ENCODE measurements at places on chromosomes 7 and 10.

DNA sequence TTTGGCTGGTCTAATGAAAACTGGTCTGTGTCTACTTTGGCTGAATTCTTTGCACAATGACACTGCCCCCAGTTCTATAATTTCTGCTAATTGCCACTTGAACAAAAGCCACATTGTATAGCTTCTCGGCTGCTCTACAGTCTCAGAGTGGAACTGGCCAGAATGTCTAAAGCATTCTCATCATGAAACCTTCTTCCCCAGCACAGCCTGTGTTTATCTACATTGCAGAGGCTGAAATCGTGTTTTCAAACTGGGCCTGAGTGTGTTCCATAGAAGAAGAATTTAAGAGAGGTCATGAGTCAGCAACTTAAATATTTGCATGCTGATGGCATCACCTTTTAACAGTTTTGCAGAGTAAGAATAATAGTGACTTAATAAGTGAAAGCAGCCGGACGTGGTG lies 177.2 kb downstream of the BUB3 start:
- peak; percentile 27 for DNase-seq

DNA sequence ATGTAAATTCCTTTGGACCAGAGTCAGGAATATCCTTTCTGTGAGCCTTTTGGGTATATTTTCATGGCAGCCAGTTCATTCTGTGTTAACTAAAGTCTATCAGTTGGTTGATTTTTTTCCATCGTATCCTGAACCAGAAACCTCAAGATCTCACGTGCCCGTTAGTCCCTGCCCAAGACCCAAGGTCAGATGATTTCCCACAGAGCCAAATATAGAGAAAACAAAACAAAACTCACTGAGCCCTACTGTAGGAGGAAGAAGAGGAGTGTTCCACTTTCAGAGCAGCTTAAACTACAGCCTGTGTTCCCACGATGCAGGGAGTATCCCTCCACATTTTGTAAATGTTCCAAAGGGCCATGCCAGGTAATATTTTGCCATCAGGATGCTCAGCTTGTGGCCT lies 96.0 kb upstream of the ADO start:
- DNase-seq = no peak

- no peak for DNase-seq
Observed at GRCh38 chr10:77240706-77241349, 396.8 kb downstream of the KCNMA1 start.

GRCh38 chr7:86152926-86153325 lies 490.8 kb upstream of the GRM3 start:
- DNase-seq = no peak

DNA sequence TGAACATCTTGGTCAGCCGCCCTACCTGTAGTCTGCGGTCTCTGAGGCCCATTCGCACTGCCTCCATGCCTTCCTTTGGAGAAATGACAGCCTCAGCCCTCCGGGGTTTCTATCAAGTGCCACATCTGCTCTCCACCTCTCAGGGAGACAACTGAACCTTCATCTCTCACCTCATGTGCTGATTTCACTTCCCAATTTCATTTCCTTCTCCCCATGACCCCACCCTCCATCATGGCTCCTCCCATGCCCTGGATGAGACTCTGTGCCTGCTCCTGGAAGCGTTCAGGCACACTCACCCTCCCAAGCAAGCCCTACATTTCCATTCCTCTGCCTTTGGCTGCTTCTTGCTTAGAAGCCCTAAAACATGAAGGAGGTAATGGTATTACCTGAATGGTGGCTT lies 7.8 kb upstream of the SCD start:
- no peak for DNase-seq

DNA sequence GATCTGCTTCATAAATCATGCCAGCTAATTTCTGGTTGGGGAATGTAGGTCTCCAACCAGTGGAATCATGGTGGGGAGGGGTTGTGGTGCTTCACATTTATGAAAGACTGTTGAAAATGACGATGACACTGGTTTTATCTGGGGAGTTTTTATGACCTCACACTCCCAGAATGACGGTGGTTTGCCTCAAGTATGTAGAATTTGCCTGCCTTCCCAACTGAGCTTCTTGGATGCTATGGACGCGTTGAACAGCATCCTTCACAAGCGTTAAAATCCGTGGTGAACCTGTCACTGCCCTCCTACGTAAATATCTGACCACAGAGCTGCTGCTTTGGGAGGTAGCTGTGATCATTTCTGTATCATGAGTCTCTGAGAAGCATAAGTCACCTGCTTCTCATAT lies 3.3 kb downstream of the INSYN2A start:
- DNase-seq = peak; percentile 46

GRCh38 chr10:18650404-18650997 lies 886 bp downstream of the NSUN6 start:
- DNase-seq = no peak

DNA sequence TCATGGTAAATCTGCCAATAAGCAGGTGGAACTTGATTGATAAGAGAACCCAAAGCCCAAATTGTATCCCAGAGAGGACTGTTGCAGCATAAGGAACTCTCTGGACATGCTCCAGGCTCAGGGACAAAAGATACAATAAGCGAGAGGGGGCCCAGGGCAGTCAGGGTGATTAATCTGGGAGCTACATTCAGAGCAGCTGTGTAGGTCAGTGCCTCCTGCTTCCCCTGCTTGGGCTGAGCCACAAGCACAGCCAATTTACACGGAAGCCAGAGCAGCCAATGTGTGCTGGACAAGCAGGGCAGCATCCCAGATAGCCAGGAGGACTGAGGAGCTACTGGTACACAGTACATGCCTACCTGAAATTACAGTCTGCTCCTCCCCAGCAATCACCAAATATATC lies 24.2 kb downstream of the MYPN start:
- peak; percentile 80 for DNase-seq

DNA sequence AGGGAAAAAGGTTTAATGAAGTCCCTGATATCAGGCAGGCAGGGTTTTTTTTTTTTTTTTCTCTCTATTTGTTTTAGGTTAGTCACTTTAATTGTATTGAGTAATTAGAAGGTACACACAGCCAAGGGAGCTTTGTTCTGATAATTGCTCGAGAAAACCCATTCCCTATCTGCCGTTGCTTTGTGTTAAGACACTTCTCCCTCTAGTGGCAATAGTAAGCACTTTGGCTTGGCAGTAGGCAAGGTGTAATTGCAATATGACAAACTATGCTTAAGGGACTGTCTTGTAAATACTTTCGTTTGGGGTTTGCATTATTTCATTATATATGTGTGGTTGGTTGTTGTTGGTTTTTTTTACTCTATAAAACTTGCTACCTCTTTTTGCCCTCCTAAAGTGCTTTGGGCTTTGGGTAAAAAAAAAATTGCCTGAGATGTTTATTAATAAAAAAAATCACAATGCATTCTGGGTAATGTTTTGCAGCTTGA lies 113.4 kb downstream of the BTRC start:
- peak; percentile 74 for DNase-seq

DNA sequence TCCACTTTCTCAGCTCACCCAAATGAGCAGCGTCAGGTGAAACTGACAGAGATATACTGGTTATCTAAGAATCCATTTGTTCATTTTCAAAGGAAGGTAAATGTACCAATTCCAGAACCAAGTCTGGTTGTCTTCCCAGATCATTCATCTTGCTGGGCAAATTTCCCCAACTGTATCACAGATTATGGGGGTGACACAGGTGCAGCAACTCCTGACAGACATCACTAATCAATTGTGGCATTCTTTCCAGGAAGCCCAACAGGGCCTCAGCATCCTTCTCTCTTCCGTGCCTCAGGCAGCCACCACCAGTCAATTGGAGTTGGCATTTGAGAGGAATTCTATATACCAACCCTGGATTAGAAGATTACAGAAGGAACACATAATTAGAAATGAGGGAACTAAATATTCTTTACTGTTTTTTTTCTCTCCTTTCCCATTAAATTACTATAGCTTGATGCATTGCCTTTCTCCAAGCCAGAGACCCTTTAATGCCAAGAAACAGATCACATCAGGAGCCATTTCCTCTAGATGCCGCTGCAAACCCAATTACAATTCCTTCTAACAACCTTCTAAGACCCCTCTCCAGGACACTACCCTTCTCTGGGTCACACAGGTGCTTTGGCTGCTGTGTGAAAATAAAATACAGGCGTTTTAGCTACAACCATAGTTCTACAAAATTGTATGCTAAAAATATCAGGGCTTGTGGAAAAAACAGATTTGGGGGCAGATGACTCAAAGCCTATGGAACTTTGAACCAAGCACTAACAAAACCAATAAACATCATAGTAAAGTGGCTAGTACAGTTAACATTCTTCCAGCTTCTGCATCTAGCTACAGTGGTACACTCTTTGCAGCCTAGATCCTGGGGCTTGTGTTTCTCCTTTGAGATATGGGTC lies 291.6 kb downstream of the RNLS start:
- DNase-seq = no peak

- DNase-seq = no peak
Observed at GRCh38 chr10:71294856-71295255, 24.2 kb upstream of the SLC29A3 start.

GRCh38 chr10:62528441-62528840 lies 154.3 kb downstream of the ZNF365 start:
- DNase-seq = peak; percentile 9

GRCh38 chr7:84497873-84498272 lies 303.3 kb upstream of the SEMA3A start:
- DNase-seq = no peak

DNA sequence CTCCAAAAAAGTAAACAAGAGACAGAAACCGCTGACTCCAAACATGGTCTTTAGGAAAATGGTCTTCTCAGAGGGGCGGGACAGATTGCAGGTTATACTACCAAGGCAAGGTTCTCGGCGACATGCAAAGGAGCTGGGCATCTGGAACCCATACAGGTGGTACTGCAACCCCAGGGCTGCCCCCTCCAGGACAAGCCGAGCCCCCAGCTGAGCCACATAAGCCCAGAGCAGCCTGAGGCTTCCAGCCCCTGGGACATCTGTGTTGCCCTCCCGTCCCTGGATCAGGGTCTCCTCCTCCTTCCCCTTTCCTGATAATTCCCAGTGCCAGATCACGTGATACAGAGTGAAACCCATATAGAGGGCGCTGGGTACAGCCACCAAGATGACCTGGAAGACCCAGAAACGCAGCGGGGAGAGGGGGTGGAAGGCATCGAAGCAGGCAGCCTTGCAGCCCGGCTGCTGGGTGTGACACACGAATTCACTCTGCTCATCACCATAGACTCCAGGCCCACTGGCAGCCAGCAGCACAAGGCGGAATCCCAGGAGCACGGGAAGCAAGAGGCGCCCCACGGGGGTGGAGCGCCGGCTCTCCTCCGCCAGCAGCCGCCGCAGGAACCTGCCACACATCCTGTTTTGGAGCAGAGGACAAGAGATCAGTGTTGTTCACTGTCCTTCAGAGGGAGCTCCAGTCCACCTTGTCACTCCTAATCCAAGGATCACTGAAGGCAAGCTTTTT lies at the start of gene GJC3:
Gene GJC3, minus strand, starts transcription at position 627 of the 736 bp plus-strand sequence. Its CDS starts 0 bp downstream, at position 627.
- peak; percentile 72 for DNase-seq

GRCh38 chr10:49297818-49298670 lies 926 bp upstream of the C10orf71 start:
- no peak for DNase-seq

DNA sequence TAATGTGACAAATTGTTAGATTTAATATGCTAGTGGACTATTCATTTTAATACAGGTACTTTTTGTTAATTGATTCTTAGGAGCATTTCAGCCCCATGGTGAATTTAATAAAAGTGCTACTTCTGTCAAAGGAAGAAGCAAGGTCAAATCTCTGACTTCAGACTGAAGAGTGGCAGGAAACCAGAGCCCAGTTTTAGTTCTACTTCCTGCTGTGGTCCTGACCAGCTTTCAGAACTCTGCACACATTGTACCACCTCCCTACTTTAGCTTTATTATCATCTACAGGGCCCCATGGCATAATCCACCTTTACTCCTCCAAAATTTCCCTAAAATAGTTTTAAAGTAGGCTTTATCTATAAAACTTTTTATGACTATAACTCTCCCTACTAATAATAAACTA lies 33.7 kb downstream of the CTTNBP2 start:
- DNase-seq = no peak

DNA sequence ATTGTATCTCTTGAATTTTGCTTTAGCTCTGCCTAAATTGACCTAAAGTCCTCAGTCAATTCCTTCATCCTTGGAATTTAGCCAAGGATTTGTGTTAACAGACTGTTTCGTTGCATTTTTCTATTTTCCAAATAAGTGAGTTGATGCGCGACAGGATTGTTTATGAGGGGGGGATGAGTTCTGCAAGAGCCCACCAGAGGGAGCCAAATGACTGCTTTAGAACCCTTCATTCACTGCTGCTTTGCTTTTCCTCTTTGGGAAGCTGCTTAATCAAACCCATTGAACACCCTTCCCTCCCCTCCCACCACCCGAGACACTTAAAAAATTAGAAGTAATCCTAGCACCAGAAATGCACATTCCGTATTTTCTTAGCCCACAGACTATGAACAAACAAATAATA lies 33.7 kb upstream of the PTF1A start:
- DNase-seq = peak; percentile 40

- no peak for DNase-seq
Observed at GRCh38 chr10:49740346-49741107, 21.6 kb downstream of the OGDHL start.

DNA sequence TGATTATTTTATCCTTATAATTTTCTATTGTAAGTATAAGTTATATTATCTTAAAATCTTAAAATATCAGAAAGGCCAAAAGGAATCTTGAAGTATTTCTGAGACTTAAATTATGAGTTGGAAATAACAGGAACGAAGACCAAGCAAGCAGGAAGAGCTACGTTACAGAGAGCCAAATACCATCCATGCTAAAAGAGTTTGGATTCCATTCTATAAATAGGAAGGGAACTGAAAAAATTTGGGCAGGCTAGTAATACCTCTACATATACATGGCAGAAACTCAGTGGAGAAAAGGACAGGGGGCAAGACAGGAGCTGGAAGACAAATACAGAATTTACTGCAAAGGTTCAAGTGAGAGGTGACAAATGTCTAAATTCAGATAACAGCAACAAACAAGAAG lies 16.7 kb downstream of the ITGB1 start:
- DNase-seq = no peak

DNA sequence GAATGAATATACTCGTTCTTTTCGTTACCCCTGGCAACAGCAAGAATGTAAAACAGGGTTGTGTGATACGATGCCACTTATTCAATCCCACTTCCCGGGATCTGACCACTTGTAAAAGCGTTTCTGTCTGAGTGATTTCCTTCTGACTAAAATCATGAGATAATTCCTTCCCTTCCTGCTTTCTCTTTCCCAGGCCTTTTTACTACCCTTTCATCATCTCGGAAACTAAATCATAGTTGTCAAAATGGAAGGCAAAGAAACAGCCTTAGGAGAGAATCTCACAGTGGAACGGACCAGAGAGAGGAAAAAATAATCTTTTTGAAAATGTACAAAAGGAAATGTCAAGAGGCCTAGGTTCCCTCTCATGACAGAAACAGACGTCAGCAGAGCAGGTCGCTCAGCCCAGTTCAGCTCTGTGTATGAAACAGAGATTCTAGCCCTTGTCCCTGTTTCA lies 29.8 kb downstream of the DIP2C start:
- DNase-seq = peak; percentile 47

GRCh38 chr7:77482015-77482414 lies 55.1 kb upstream of the PTPN12 start:
- DNase-seq = peak; percentile 64

DNA sequence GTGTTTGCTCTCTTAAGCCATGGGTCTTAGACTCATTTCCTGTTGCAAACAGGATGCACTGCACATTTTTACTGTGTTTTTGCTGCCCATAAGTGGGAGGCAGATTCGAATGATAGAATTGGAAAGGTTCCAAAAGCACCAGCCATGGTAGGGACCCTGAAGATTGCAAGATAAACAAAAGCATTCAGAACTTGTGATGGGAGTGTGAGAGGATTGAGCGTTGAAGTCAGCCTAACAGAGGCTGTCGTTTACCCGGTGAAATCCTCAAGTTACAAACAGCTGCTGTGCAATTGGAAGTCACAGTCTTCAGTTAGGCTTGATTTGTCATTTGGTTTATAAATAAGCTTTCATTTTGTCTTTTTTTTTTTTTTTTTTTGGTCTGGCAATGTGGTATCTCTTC lies 192.7 kb upstream of the MKI67 start:
- no peak for DNase-seq
